ENCODE measurements at places on chromosomes 7 and 10.

DNA sequence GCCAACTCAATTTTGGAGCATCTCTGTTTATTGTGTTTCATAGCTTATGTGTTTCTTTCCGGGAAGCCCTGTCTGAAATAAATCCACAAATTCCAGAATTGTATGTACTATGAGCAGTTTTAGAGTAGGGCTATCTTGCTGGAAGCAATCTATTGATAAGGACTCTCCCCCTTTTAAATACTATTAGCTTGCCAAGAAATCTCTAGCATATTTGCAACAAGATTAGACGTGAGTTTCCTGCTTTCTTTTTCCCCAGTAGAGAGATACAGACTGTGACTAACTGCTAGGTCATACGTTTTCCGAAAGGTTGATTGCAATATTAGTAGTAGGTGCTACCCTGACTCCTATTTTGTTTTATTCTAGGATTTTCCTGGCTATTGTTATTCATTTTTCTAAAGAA lies 277.0 kb downstream of the MALRD1 start:
- H3K36me3 ChIP-seq, result no peaks in the 10 kb centered on the region
- no peaks in the 10 kb centered on the region for H3K4me1 ChIP-seq
- no peak overlapping the region for H3K27ac ChIP-seq
- no peak for DNase-seq
- no peaks in the 10 kb centered on the region for H3K27me3 ChIP-seq

DNA sequence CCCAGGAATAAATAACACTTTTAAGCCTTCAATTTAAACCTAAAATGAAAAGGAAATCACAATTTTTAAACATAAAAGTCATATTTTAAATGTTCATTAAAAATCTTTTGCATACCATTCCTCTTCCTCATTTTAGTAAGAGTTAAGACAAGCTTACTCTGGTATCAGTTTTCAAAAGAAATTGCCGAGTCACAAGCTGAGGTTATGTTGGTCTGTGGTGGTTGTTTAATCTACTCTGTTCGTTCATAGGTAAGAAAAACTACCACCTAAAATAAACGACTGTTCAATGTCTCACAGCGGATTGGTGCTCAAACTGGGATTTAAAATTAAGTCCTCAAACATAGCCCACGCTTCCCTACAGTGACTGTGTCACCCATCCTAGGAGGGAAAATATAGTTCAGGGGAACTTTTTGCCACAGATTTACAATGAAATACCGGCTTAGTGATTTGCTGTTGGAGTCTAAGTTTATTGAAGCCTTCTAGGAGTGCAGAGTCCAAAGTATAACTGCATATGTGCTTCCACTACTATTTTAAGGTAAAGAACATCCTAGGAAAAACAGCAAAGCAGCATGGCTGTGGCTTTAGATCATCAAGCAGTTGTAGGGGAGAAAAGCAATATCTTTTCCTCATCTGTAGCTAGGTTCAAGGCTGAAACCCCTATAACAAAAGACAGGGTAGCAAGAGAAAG lies 61.1 kb downstream of the GNAT3 start:
- H3K4me1 ChIP-seq, result no peaks in the 10 kb centered on the region
- no peaks in the 10 kb centered on the region for H3K27me3 ChIP-seq
- no peaks in the 10 kb centered on the region for H3K36me3 ChIP-seq
- no peak overlapping the region for H3K4me3 ChIP-seq
- no peak overlapping the region for H3K27ac ChIP-seq
- no peak for DNase-seq

DNA sequence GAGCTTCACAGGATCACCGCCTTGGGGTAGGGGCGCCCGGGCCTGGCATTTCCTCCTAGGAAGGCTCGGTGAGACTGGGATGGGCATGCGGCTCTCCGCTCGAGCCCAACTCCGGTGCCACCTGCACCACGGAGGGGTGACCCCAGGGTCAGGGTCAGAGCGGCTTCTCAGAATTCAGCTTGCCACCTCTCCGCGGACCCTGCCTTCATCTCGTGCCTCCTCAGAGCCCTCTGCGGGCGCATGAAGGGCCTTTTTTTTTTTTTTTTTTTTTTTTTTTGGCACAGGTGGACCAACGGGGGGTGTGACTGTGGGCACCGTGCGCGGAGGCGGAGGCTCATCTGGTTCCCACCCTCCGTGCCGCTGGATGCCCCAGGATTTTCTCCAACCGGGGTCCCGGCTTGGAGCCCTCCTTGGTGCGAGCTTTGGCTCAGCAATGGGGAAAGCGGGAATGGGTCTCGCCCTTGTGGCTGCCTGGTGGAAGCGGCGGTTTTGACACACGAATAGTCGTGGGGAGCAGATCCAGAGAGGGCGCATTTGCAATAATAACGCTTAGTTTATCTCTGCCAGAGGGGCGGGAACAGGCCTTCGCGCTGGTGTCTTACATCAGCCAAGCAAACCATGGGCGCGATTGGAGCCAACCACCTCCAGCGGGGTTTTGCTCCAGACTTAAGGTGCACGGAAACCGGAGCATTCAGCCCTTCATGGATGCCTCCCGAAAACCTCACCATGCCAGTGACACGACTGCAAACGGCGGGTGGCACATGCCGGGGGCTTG lies 5.0 kb upstream of the TNRC18 start:
- H3K27ac ChIP-seq, result no peak overlapping the region
- no peaks in the 10 kb centered on the region for H3K36me3 ChIP-seq
- H3K27me3 ChIP-seq, result peaks cover 85% of the 10 kb centered on the region
- H3K4me3 ChIP-seq, result no peak overlapping the region

DNA sequence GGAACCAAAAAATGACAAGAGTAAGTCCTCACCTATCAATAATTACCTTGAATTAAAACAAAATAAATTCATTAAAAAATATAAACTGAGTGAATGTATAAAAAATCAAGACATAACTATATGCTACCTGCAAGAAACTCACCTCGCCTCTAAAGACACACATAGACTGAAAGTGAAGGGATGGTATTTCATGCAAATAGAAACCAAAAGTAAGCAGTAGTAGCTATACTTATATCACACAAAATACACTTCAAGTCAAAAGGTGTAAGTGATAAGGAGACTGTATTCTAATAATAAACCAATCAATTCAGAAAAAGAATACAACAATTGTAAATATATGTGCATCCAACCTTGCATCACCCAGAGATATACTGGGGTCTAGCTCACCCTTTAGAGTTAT lies 332.6 kb downstream of the SH2D4B start:
- peak; percentile 43 for DNase-seq
- no peak overlapping the region for H3K27ac ChIP-seq
- H3K27me3 ChIP-seq, result no peaks in the 10 kb centered on the region
- H3K4me3 ChIP-seq, result no peak overlapping the region
- no peaks in the 10 kb centered on the region for H3K4me1 ChIP-seq

- H3K4me1 ChIP-seq, result peaks cover 9% of the 10 kb centered on the region
- DNase-seq, result no peak
- no peaks in the 10 kb centered on the region for H3K27me3 ChIP-seq
- no peak overlapping the region for H3K27ac ChIP-seq
Measured at GRCh38 chr7:92695308-92696261, 105.4 kb upstream of the FAM133B start.

DNA sequence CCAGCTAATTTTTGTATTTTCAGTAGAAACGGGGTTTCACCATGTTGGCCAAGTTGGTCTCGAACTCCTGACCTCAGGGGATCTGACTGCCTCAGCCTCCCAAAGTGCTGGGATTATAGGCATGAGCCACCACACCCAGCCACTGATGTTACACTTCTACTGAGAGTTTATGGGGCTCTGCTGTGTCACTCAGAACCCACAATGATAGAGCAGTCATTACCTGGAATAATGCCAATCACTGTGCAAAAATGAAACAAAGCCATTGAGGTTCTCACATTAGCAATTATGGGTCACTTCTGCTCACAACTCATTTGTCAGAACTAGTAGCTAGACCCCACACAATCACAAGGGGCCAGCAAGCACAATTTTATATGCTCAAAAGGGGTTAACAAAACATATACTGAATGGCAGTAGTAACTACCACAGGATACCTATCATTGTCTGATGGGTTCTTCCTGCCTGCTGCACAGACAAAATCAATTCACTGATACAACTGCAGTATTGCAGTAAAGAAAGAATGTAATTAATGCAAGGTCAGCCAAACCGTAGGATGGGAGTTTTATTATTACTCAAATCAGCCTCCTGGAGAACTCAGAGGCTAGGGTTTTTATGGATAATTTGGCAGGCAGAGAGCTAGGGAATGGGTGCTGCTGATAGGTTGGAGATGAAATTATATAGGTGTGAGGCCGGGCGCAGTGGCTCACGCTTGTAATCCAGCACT lies 72.1 kb upstream of the TRIM24 start:
- no peak overlapping the region for H3K27ac ChIP-seq
- no peaks in the 10 kb centered on the region for H3K4me1 ChIP-seq
- no peaks in the 10 kb centered on the region for H3K27me3 ChIP-seq
- DNase-seq, result no peak
- H3K4me3 ChIP-seq, result no peak overlapping the region
- no peaks in the 10 kb centered on the region for H3K36me3 ChIP-seq

- H3K4me3 ChIP-seq, result no peak overlapping the region
- no peaks in the 10 kb centered on the region for H3K27me3 ChIP-seq
- no peaks in the 10 kb centered on the region for H3K4me1 ChIP-seq
Measured at GRCh38 chr10:108771106-108771505, 1152.2 kb downstream of the XPNPEP1 start.

- H3K27me3 ChIP-seq, result peaks cover 6% of the 10 kb centered on the region
- H3K4me1 ChIP-seq, result no peaks in the 10 kb centered on the region
- no peak overlapping the region for H3K27ac ChIP-seq
- DNase-seq, result peak; percentile 58
- no peaks in the 10 kb centered on the region for H3K36me3 ChIP-seq
Measured at GRCh38 chr10:117217196-117217761, 20.0 kb downstream of the KCNK18 start.

- no peaks in the 10 kb centered on the region for H3K36me3 ChIP-seq
- DNase-seq, result no peak
- H3K4me3 ChIP-seq, result no peak overlapping the region
- H3K4me1 ChIP-seq, result no peaks in the 10 kb centered on the region
Measured at GRCh38 chr7:85620936-85621685, 434.3 kb upstream of the SEMA3D start.

- H3K27me3 ChIP-seq, result no peaks in the 10 kb centered on the region
- no peaks in the 10 kb centered on the region for H3K36me3 ChIP-seq
- H3K4me1 ChIP-seq, result 0 out of 2 replicates have a peak, but pooled peaks cover 20% of the 10 kb centered on the region
Measured at GRCh38 chr10:23081221-23081750, 14.1 kb upstream of the MSRB2 start.

- H3K36me3 ChIP-seq, result no peaks in the 10 kb centered on the region
- H3K27ac ChIP-seq, result no peak overlapping the region
- H3K27me3 ChIP-seq, result no peaks in the 10 kb centered on the region
- DNase-seq, result no peak
- H3K4me1 ChIP-seq, result no peaks in the 10 kb centered on the region
Measured at GRCh38 chr10:89189211-89189734, 17.8 kb downstream of the CH25H start.

- no peaks in the 10 kb centered on the region for H3K36me3 ChIP-seq
- H3K4me3 ChIP-seq, result no peak overlapping the region
- H3K27ac ChIP-seq, result no peak overlapping the region
Measured at GRCh38 chr7:143346018-143346417, 16.5 kb downstream of the FAM131B start.

GRCh38 chr7:54813398-54813797 lies 54.4 kb upstream of the SEC61G start:
- no peak for DNase-seq
- H3K4me1 ChIP-seq, result no peaks in the 10 kb centered on the region
- no peaks in the 10 kb centered on the region for H3K27me3 ChIP-seq
- no peak overlapping the region for H3K27ac ChIP-seq
- H3K4me3 ChIP-seq, result no peak overlapping the region

DNA sequence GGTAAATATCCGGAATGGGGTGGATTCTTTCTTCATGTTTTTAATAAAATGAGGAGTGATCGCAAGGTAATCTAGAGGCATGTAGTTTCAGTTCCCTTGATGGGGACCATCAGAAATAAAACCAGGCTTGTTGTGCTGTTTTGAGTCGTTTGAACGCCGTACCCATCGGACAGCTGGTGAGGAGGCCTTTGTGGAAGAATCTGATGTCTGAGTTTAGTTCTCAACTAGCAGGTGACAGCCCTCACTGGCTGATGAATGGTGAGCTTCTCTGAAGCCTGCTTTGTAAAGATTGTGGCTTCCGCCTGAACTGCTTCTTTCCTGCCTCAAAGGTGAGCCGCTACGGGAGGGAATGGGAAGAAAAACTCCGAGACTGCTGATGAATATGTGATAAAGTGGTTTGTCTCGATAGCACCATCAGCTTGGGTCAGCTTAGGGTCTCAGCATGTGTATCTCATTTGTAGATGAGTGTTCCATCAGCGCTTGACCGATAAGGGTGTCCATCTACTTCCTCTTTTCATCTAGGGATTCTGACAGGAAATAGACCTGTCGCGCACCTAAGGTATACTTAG lies 977 bp downstream of the TMEM248 start:
- peak; percentile 68 for DNase-seq
- H3K4me1 ChIP-seq, result 0 out of 2 replicates have a peak, but pooled peaks cover 6% of the 10 kb centered on the region
- peak overlapping the region; percentile 75 for H3K27ac ChIP-seq
- peak overlapping the region; percentile 83 for H3K4me3 ChIP-seq
- H3K27me3 ChIP-seq, result no peaks in the 10 kb centered on the region

- 0 out of 2 replicates have a peak, but pooled peaks cover 17% of the 10 kb centered on the region for H3K36me3 ChIP-seq
- H3K27ac ChIP-seq, result no peak overlapping the region
- no peaks in the 10 kb centered on the region for H3K27me3 ChIP-seq
- H3K4me3 ChIP-seq, result no peak overlapping the region
- H3K4me1 ChIP-seq, result peaks cover 38% of the 10 kb centered on the region
Measured at GRCh38 chr10:97466755-97467154, 20.8 kb downstream of the ZDHHC16 start.

DNA sequence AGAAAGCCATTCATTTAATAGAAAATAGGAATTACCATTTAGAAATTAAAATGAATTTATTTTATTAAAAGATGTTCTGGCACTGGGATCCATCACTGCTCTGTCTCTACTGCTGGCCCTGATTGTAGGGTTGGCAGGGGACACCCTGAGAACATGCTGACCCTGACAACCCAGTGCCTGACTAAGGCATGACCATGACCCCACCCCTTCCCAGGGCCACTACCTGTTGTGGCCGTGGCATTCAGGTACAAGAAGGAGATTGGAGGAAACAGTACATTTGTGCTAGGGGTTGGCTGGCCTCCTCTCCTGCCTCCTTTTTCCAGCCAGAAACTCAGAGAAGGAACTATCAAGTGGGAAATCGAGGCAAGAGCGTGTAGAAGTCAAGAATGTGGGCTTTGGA lies 197.0 kb upstream of the ZMIZ1 start:
- H3K27ac ChIP-seq, result no peak overlapping the region
- H3K27me3 ChIP-seq, result no peaks in the 10 kb centered on the region
- H3K4me1 ChIP-seq, result no peaks in the 10 kb centered on the region

GRCh38 chr10:128716181-128716580 lies 590.0 kb upstream of the MKI67 start:
- H3K27ac ChIP-seq, result no peak overlapping the region
- no peaks in the 10 kb centered on the region for H3K4me1 ChIP-seq
- DNase-seq, result no peak
- H3K27me3 ChIP-seq, result no peaks in the 10 kb centered on the region
- H3K4me3 ChIP-seq, result no peak overlapping the region
- H3K36me3 ChIP-seq, result no peaks in the 10 kb centered on the region

DNA sequence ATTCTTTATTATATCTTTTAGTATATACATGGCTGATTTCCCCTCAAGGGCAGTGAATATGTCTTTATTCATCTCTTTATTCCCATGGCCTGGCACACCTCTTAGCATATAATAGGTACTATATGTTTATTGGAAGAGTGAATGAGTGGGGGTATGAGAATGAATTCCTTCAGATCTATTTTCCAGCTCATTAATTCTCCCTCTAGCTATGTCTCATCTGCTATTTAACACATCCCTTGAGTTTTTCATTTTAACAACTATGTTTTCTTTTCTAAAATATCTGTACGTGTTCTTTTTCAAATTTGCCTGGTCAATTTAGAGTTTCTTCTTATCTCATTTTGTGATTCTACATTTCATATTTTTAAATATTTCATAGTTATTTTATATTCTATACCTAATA lies 14.4 kb downstream of the HPS1 start:
- 0 out of 2 replicates have a peak, but pooled peaks cover 5% of the 10 kb centered on the region for H3K4me1 ChIP-seq
- H3K4me3 ChIP-seq, result no peak overlapping the region
- no peaks in the 10 kb centered on the region for H3K27me3 ChIP-seq
- H3K36me3 ChIP-seq, result 0 out of 2 replicates have a peak, but pooled peaks cover 7% of the 10 kb centered on the region
- DNase-seq, result no peak
- no peak overlapping the region for H3K27ac ChIP-seq
